ENCODE measurements at places on chromosomes 2 and 18.

GRCh38 chr2:112615051-112615450 lies 30.6 kb downstream of the CHCHD5 start:
- DNase-seq, result no peak

DNA sequence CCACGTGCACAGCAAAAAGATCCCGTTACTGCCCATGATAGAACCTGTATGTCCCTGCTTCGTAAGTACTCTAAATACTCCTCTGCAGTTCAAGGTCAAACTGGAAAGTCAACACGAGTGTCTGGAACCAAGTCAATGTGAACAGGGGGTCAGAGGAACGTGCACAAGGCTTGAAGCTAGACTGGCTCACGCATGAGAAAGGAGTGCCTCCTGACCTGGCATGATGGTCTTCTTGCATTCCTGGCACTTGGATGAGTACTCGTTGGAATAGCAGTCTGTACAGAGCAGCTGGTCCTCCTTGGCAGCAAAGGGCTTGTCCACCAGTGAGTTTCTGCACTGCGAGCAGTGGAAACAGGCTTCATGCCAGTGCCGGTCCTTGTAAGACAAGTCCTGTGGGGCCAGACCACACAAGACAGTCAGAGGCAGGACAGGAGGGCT lies 25.5 kb downstream of the FHL2 start:
- DNase-seq, result no peak

- no peak for DNase-seq
These were observed 11.3 kb downstream of the NPAS2 start for GRCh38 chr2:100831158-100831750.

- no peak for DNase-seq
These were observed 338.9 kb downstream of the BCL11A start for GRCh38 chr2:60214626-60214875.

DNA sequence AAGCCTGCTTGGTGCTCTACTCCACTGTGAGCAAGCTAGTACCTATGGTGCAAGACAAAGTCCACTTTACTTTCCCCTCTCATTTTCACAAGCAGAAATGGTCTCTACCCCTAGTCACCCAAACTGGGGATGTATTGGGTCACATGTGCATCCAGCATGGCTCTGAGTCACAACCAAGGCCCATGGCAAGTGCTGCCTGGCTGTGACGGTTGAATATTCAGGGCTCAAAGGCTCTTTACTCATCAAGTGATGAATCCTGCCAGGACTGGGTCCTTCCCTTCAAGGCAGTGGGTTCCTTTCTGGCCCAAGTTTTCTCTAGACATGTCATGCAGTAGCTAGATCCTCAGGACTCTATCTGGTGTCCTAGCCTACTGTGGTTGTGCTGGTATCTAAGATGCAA lies 311.5 kb downstream of the DLGAP1 start:
- DNase-seq, result no peak

GRCh38 chr2:240618776-240619175 lies 6.5 kb upstream of the GPR35 start:
- no peak for DNase-seq

DNA sequence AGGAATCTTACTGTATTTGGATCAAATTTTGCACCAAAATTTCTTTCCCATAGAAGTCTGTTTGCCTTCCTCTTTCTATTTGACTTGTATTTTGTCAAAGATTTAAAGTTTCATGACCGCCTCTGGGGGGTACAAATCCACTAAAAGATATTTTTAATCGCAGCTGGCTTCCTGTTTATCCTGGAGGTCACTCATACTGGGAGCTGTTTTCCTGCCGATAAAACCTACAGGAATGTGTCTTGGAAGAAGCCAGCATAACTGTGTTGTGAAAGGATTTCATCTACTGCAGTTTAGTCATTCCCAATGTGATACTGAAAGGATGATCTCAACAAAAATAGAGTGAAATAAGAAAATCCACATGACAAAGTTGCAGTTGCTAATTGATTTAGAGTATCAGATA lies 184.0 kb downstream of the RIT2 start:
- peak; percentile 80 for DNase-seq

DNA sequence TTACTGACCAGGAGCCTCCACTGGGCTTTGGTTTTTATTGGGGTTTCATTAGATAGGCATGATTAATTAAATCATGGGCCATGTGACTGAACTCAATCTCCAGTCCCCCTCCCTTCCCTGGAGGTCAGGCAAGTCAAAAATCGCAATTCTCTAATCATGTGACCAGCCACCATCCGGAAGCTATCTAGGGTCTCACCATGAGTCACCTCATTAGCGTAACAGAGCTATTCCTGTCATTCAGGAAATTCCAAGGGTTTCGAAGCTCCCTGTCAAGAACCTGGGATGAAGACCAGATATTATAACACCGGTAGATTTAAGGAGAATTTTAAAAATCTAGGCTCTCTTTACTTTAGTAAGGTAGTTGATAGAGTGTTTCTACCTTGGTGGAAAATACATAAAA lies 180.3 kb upstream of the TCF4 start:
- DNase-seq, result peak; percentile 8

- DNase-seq, result no peak
These were observed 376.4 kb upstream of the ATP5MC3 start for GRCh38 chr2:175557810-175558377.

GRCh38 chr18:48548921-48549320 lies 10.1 kb downstream of the CTIF start:
- no peak for DNase-seq

GRCh38 chr2:133733901-133734255 lies 165.6 kb upstream of the NCKAP5 start:
- DNase-seq, result peak; percentile 12

GRCh38 chr18:31877900-31878299 lies 65.0 kb downstream of the TRAPPC8 start:
- DNase-seq, result no peak

DNA sequence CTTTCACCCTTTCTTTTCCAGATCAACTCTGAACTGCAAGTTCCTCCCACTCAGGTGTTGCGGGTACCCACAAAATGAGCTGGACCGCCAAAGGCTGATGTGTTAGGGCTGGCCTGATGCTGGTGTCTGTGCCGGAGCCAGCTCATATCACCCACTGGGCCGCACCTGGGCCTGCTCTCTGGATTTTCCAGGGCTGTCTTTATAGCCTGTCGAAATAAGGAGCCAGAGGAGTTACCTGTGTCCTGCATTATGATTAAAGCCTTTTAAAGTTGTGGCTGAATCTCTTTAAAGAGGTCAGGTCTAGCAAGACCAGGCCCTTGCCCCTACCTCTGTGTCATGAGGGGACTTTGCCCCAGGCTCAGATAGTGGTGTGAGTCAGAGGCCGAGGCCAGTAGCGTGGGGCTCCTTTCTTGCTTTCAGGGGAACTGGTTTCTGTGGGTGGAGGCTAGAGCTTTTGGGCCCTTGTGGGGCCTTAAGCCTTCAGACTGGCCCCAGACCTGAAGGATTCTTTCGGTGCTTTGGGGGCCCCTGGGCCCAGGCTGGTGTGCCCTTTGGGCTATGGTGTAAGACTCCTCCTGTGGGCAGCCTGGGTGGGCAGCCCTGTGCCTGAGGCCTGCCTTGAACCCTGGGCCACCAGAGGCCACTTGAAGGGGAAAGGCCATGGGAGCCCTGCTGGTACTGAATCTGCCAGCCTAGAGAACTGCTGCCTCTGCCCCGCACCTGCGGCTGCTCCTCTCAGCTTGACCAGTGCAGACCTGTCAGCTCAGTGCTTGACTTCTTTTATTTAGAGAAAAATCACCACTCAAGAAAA lies 21.3 kb downstream of the OTOF start:
- no peak for DNase-seq

GRCh38 chr2:98253461-98254070 lies 92.7 kb upstream of the CNGA3 start:
- no peak for DNase-seq

- DNase-seq, result no peak
These were observed 82.3 kb downstream of the CCDC138 start for GRCh38 chr2:108868911-108869310.

- DNase-seq, result no peak
These were observed 72.0 kb upstream of the FSHR start for GRCh38 chr2:49226360-49226759.

- no peak for DNase-seq
These were observed 87.0 kb downstream of the EIPR1 start for GRCh38 chr2:3290655-3291054.

GRCh38 chr2:12712881-12713280 lies 3.9 kb upstream of the TRIB2 start:
- no peak for DNase-seq

- DNase-seq, result no peak
These were observed 118.4 kb upstream of the DAPL1 start for GRCh38 chr2:158676696-158677095.

- no peak for DNase-seq
These were observed 805 bp downstream of the LIMS2 start for GRCh38 chr2:127674241-127675209.

DNA sequence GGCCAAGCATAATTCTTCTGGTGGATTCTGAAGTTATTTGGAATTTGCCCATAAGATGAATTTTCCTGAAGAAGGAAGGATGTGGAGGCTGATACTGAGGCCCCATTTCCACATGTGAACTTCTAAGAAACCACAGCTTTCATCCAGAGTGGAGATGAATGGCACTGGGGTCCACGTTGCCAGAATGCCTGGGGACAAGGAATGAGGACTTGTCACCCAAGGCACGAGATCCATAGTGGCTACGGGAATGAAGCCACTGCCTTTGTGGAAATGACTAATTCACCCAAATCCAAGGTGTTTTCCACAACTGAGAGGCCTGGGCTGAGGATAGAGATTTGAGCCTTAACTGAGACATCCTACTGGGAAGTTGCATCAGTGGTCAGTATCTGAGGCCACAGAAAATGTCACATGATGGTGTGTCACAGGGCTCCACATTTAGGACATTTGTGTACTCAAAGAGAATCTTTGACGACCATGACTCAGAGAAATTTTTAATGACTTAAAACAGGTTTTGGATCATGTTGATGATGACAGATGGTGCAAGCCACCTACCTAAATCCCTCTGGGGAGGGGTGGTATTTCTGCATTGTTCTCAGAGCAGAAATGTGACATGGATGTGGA lies 286.1 kb downstream of the SOX11 start:
- no peak for DNase-seq

DNA sequence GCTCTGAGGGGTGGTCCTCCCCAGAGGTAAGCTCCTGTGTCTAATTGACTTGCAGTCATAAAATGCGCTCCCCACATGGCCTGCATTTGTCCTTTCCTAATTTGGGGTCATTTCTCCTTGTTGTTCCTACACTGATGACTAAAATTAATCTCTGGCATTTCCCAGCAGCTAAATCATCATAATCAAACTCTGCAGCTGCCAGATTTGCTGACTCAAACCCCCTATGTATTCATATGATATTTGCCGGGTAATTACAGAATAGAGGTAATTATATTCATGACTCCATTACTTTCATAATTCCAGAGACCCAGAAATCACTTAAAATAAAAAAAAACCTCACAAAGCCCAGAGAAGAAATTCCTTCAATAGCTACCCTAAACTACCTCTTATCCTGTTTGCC lies 331.4 kb upstream of the KLHL29 start:
- DNase-seq, result no peak

- no peak for DNase-seq
These were observed 105.7 kb downstream of the MGAT5 start for GRCh38 chr2:134359367-134360081.

- DNase-seq, result no peak
These were observed 65.1 kb downstream of the GAREM1 start for GRCh38 chr18:32405588-32405987.

DNA sequence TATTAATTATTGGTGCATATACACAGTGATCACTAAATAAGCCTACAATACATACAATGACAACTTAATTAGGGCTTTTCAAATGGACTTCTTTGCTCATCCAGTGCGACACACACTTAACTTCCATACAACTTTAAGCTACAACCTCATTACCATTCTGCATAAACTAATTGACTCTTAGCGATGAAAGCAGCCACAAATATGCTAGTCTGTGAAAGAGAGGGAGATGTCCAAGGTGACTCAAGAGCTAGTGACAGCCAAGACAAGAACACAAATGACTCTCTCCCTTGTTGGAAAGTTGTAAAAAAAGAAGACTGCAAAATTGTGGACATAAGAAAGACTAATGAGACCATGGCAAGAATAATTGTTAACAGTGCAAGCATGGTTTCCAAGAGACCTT lies 264.8 kb downstream of the ARHGAP15 start:
- DNase-seq, result no peak
